ENCODE measurements at places on chromosomes 3 and 15. TPM values are rescaled to one million over a fixed set of nuclear protein-coding genes. Genes with fewer than 3 reads are reported as not detected.

LRRC28 gene
- total RNA-seq = 6.8 TPM

AADACL2 gene
- not detected for total RNA-seq

NMNAT3 gene
- total RNA-seq = 0.87 TPM

SERPINI2 gene
- total RNA-seq = not detected

RRP9 gene
- 11.1 TPM for total RNA-seq

SMCO1 gene
- total RNA-seq = not detected

MST1 gene
- total RNA-seq = 2.2 TPM

CYP11A1 gene
- not detected for total RNA-seq

CD96 gene
- total RNA-seq = not detected

CD200 gene
- total RNA-seq = 3.1 TPM

ERICH6 gene
- total RNA-seq = not detected

PEAK1 gene
- total RNA-seq = 61.9 TPM

NUDT16 gene
- total RNA-seq = 11.8 TPM

GOLGA8T gene
- total RNA-seq = not detected

FOXB1 gene
- not detected for total RNA-seq

ATP13A5 gene
- not detected for total RNA-seq

GOLIM4 gene
- total RNA-seq = 26.4 TPM

KLF15 gene
- total RNA-seq = 8.1 TPM

ZNF662 gene
- 1.8 TPM for total RNA-seq

FAM43A gene
- total RNA-seq = 93.1 TPM

MESP2 gene
- not detected for total RNA-seq

TNFSF10 gene
- 91.1 TPM for total RNA-seq

CPLX3 gene
- total RNA-seq = not detected

FBXL2 gene
- 8.9 TPM for total RNA-seq

CLPX gene
- 24.2 TPM for total RNA-seq

IGSF11 gene
- total RNA-seq = under 0.01 TPM

ACTRT3 gene
- total RNA-seq = 0.99 TPM

CLDN16 gene
- total RNA-seq = not detected

ARNT2 gene
- total RNA-seq = 0.22 TPM

NPAP1 gene
- total RNA-seq = not detected

DPPA2 gene
- not detected for total RNA-seq

ZMYND10 gene
- 0.20 TPM for total RNA-seq
